ENCODE measurements at places on chromosomes 1 and 21. TPM values are rescaled to one million over a fixed set of nuclear protein-coding genes. Genes with fewer than 3 reads are reported as not detected.

DNA sequence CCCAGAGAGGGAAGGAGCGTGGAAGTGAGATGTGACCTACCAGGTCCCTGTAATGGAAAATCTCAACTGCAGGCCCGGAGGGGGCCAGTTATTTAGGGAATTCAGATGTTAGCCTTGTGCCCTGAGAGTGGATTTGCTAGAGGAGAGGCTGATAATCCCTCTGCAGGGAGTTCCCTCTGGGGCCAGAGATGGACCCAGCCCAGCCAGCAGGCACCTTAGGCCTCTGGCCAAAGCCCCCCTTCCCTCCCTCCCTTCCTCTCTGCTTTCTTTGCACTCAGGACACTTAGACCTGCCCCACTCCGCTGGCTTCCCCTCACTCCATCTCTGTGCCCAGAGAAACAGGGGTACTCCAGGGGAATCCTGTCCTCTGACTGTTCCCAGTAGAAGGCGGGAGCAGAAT, 1.5 kb upstream of the ATP1A2 start:
- no peak for DNase-seq
- H3K27ac ChIP-seq = no peak overlapping the region
- no peak overlapping the region for H3K4me3 ChIP-seq
- no peaks in the 10 kb centered on the region for H3K36me3 ChIP-seq
- peaks cover 3% of the 10 kb centered on the region for H3K4me1 ChIP-seq

GRCh38 chr1:220687809-220688208, 2.4 kb upstream of the C1orf115 start:
- DNase-seq = no peak
- H3K27me3 ChIP-seq = peaks cover 29% of the 10 kb centered on the region
- H3K27ac ChIP-seq = no peak overlapping the region
- peaks cover 26% of the 10 kb centered on the region for H3K4me1 ChIP-seq
- no peaks in the 10 kb centered on the region for H3K36me3 ChIP-seq

Gene LCE1F
- polyA plus RNA-seq = not detected

GRCh38 chr1:200784576-200784975, 45.9 kb downstream of the CAMSAP2 start:
- no peaks in the 10 kb centered on the region for H3K27me3 ChIP-seq
- no peaks in the 10 kb centered on the region for H3K4me1 ChIP-seq
- H3K27ac ChIP-seq = no peak overlapping the region
- H3K36me3 ChIP-seq = no peaks in the 10 kb centered on the region
- no peak for DNase-seq
- H3K4me3 ChIP-seq = no peak overlapping the region

Gene ADGRL4
- polyA plus RNA-seq = not detected

DNA sequence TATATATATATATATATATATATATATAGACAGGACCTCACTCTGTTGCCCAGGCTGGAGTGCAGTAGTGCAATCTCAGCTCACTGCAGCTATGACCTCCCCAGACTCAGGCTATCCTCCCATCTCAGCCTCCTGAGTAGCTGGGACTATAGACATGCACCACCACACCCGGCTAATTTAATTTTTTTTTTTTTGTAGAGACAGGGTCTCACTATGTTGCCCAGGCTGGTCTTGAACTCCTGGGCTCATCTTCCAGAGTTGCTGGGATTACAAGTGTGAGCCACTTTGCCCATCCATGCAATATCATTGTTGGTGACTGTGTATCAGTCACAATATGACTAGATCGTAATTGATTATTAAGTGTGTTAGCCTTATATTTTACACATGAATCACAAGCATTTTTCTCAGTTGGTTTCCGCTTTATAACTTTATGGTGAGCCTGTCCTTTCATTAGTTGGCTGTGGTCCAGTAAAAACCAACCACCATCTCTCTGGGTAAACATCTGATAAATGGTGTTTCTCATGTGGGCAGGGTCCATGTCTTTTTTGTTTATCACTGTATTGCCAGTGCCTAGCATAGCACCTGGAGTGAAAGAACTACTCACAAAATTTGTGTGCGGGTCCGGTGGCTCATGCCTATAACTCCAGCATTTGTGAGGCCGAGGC, 63.6 kb downstream of the MYOM3 start:
- DNase-seq = no peak
- H3K4me1 ChIP-seq = peaks cover 18% of the 10 kb centered on the region
- no peaks in the 10 kb centered on the region for H3K27me3 ChIP-seq

Gene TBX15
- not detected for polyA plus RNA-seq

DNA sequence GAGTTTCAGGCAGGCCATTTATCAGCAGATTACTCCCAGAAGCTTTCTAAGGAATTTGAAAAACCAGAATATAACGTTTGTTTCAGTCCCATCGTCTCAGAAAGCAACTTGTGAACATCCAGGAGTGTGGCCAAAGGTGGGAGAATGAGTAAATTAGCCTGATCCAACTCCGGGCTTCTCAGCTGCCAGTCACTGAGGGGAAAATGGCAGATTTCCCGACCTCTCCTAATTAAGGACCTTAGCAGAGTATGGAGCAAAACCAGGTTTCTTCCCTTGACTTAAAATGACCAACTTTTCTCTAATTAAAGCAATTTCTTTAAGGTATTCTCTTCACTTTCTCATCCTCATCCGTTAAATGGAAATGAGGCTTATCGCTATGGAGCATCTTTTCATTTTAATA, 1.0 kb downstream of the CORT start:
- no peak overlapping the region for H3K27ac ChIP-seq
- DNase-seq = no peak
- H3K4me3 ChIP-seq = no peak overlapping the region
- no peaks in the 10 kb centered on the region for H3K36me3 ChIP-seq

DNA sequence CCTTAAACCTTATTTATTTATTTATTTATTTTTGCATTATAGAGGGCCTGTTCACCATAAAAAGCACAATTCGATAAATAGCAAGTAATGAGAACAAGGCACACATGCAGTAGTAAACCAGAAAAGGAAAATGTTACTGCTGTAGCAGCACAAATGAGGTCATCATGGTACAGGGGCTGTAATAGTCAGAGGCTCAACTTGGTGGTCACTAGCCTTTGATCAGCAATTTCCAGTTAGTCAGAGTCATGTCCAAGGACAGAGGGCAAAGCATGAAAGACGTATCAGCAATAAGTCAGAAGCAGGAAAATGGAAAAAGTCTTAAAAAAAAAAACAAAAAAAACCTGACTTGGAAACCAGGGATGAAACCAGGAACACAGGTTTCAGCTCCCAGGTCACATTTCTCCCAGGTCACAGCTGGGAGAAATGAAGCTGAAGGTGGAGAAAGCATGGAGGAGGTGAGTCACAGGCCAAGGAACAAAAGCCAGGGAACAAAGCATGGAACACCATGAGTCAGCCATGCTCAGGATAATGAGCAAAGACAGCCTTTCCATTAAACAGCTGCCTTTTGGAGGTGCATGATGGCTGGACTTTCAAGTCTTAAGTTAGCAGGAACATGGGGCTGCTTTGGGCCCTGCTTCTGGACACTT, 556.3 kb downstream of the LTN1 start:
- no peak for DNase-seq
- H3K36me3 ChIP-seq = no peaks in the 10 kb centered on the region
- H3K4me1 ChIP-seq = no peaks in the 10 kb centered on the region
- no peak overlapping the region for H3K4me3 ChIP-seq
- H3K27ac ChIP-seq = no peak overlapping the region
- H3K27me3 ChIP-seq = no peaks in the 10 kb centered on the region

Gene PLA2G2F
- polyA plus RNA-seq = not detected

Gene ZNF593
- 27.8 TPM for polyA plus RNA-seq

DNA sequence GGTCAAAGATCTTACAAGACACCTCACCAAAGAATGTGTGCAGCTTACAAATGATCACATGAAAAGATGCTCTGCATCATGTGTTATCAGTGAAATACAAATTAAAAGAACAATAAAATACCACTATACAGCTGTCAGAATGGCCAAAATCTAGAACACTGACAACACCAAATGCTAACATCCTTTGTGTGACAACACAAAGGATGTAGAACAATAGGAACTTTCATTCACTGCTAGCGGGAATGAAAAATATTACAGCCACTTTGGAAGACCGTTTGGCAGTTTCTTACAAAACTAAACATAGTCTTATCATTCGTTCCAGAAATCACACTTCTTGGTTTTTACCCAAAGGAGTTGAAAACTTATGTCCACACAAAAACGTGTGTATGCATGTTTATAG, 20.6 kb upstream of the SELP start:
- no peak overlapping the region for H3K4me3 ChIP-seq
- peaks cover 8% of the 10 kb centered on the region for H3K4me1 ChIP-seq
- H3K27me3 ChIP-seq = no peaks in the 10 kb centered on the region
- no peak overlapping the region for H3K27ac ChIP-seq
- no peaks in the 10 kb centered on the region for H3K36me3 ChIP-seq
- no peak for DNase-seq

DNA sequence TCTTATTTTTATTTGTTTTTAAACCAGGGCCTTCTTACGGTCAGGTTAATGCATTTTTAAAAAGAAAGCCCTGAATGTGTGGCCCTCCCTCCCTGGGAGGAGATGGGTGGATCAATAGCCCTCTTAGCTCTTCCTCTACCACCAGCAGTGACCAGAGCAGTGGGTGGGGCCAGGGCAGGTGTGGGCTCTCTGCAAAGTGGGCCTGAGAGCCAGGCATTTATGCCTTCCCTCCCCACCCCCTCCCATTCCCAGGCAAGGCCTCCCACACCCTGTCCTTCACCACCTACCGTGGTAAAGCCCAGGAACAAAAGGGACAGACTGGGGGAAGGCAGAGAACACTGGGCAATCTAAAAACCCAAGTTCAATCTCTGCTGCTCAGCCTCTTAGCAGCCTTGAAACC, 63.9 kb downstream of the SSBP3 start:
- DNase-seq = no peak
- no peak overlapping the region for H3K4me3 ChIP-seq

Gene LCE1D
- not detected for polyA plus RNA-seq

- no peak overlapping the region for H3K4me3 ChIP-seq
- no peak for DNase-seq
- H3K27me3 ChIP-seq = no peaks in the 10 kb centered on the region
- H3K4me1 ChIP-seq = no peaks in the 10 kb centered on the region
- peaks cover 86% of the 10 kb centered on the region for H3K36me3 ChIP-seq
- H3K27ac ChIP-seq = no peak overlapping the region
These were observed 13.4 kb downstream of the EPRS1 start for GRCh38 chr1:220032911-220033310.

Gene CRNN
- polyA plus RNA-seq = not detected

DNA sequence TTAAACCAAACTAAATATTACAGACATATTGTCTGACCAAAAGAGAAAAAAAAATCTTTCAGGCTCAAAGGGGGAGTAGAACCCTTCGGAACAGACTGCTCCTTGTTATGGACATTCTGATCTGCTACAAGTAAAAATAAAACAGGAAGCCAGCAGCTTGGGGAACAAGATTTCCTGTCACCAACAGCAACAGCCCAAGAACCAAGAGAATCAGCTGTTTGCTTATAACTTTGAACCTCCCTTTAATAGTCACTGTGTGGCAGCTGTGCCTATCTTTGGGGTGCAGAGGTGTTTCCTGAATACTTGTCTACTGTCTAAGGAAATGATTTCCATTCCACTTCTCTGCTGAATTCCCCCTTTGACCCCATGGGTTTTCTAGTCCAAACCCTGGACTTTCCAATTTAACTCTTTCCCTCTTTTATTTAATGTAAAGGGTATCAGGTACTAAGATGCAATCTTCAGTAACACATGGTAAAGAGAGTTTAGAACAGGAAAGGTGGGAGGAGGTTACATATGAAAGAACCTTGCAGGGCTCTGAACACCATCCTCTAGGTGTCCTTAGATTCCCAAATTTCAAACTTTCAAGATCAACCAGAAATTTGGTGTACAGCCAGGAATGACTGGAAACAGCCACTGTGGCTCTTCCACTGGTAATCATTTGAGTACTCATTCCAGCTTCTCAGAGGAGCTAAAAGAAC, 38.6 kb downstream of the GPR3 start:
- peak; percentile 66 for DNase-seq
- H3K27ac ChIP-seq = peak overlapping the region; percentile 85
- H3K4me1 ChIP-seq = peaks cover 100% of the 10 kb centered on the region
- H3K4me3 ChIP-seq = peak overlapping the region; percentile 66
- no peaks in the 10 kb centered on the region for H3K27me3 ChIP-seq

DNA sequence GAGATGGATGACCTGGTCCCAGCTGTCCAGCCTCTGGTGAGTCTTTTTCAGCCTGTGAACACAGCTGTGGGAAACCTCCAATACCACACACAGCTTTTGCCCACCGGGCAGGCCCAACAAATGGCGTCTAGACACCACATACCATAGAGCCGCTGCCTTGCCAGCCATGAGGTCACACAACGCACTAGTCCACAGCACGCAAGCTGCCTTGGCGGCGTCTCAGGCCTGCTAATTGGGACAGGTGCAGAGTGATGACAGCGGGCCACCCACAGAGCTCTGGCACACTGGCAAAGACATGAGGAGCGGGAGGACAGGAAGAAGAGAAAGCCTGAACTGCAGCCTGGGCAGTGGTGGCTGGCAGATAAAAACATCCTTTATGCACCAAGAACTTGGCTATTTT, 125.5 kb downstream of the ADAMTS1 start:
- no peaks in the 10 kb centered on the region for H3K4me1 ChIP-seq
- no peaks in the 10 kb centered on the region for H3K27me3 ChIP-seq
- DNase-seq = no peak
- H3K27ac ChIP-seq = no peak overlapping the region

DNA sequence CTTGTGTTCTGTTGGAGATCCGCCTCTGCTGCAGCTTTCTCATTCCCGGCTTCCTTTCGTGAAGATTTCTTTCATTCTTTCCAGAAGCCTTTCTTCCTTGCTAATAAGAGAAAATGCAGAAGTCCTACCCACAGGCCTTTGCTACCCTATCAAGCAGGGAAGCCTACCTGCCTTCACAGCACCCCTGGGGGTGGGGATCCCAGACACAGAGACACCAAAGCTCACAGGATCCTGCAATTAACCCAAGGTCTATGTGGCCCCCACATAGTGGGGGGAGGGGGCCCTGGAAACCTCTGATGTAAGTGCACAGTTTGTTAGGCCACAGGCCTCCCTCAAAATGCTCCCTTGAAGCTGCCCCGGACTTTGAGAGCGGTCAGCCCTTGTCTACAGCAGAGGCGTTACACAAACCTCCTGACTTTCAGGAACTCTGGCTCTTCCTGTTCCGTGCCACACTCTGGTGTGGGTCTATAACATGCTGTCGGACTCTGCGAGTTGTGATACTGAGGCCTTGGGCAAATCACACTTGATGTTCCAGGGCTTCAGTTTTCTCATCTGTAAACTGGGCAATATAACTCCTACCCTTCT, 31.2 kb downstream of the NKAIN1 start:
- no peak overlapping the region for H3K27ac ChIP-seq
- H3K27me3 ChIP-seq = no peaks in the 10 kb centered on the region
- DNase-seq = peak; percentile 32
- no peak overlapping the region for H3K4me3 ChIP-seq
- H3K4me1 ChIP-seq = peaks cover 19% of the 10 kb centered on the region
- H3K36me3 ChIP-seq = no peaks in the 10 kb centered on the region

Gene CCDC17
- not detected for polyA plus RNA-seq

Gene ILDR2
- polyA plus RNA-seq = not detected

Gene TCP10L
- polyA plus RNA-seq = 0.41 TPM

Gene FCRL5
- polyA plus RNA-seq = not detected

Measured in CD14-positive monocyte (primary cell).